Right cardiac atrium (tissue), 5 donors: ENCODE measurements at places on chromosomes 2 and 18.

DNA sequence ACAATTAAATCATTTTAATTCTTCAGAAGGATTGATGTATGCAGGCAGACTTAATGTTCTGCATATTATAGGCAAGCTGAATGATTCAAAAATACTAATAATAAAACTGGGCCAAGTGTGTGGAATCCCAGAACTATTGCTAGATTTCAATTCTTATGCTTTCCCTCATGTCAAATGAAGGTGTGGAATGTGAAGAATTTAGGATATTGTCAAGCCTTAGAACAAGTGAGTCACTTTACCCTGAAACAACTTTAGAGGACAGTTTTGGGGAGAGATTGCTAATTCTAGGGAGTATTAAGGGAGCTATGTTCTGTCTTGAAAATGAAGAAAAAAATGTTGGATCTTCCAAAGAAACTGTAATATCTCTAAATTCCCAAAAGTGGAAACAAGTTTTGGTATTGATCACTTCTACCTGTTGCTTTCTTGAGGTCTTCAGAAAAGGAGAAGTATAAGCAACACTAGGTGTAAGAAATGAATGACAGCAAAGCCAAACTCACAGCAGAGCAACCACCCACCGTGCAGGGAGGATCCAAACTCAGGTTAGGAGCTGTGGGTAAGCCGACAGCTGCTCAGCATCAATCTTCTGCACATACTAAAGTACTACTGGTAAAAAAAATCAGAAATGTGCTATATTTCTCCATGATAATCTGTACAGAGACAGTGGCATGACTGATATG lies 818.1 kb downstream of the SLC4A3 start:
- no peak for DNase-seq

GRCh38 chr18:33304277-33304676 lies 136.2 kb downstream of the CCDC178 start:
- DNase-seq, result no peak

- no peak for DNase-seq
These were observed 250.3 kb downstream of the NRXN1 start for GRCh38 chr2:50781646-50782045.

DNA sequence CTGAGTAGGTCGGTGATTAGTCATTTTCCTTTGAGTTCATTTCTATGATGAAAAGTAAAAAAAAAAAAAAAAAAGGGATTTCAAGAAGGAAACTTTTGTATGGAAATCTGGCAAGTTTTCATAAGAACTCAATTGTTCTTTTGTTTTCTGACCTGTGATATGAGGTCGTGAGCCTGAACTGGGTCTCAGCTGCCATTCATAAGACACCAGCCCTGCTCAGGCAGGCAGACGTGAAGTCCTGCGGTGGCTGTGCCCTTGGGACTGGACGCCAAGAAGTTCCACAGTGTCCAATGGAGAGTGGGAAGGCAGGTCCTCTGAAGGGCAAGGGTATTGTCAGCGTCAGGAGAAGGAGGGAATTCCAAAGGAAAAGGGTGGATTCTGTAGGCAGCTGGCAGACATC lies 183.9 kb downstream of the NCK2 start:
- no peak for DNase-seq

- DNase-seq, result no peak
These were observed 140.0 kb upstream of the ALPP start for GRCh38 chr2:232238596-232238995.

GRCh38 chr2:48633143-48633542 lies 15.5 kb downstream of the GTF2A1L start:
- DNase-seq, result no peak

GRCh38 chr2:88355486-88355885 lies 97.0 kb downstream of the FOXI3 start:
- DNase-seq, result no peak

- no peak for DNase-seq
These were observed 12.4 kb downstream of the UGGT1 start for GRCh38 chr2:128103407-128103806.

- DNase-seq, result no peak
These were observed 111.0 kb downstream of the B3GNT2 start for GRCh38 chr2:62306751-62307468.

DNA sequence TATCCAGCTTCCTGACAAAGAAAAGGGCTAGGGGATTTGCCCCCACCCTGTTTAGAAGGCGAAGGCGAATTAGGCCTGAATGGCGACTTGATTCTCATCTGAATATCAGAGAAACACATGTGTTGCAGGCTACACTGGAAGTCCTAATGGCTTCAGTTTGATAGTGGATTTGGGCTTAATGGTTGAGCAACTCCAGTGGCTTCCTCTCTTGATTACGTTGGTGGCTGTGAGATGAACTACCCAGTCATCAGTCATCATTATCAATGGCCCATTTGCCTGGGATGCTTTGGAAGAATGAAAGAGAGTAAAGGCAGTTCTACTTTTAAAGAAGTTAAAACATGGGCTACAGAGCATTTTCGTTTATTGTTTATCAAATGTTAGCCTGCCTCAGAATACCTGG lies 60.9 kb upstream of the IL1R1 start:
- no peak for DNase-seq

- DNase-seq, result no peak
These were observed 2.6 kb upstream of the RNF149 start for GRCh38 chr2:101310834-101311695.

DNA sequence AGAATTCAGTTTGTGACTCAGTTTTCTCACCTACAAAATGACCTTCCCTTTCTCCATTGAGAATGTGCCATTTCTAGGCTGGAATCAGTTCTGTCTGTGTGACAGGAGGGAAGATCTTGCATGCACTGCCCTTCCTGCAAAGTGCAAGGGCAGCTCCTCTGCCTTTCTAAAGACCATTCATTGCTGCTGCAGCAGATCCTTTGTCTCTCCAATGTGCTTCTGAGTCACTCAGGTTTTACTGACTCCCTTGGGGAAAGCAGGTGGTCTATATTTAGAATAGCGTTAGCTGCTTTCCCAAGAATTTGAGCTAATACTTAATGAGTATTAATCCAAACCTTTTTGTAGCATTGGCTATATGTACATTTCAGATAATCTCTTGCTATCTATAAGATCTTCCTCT lies 62.5 kb downstream of the DAW1 start:
- no peak for DNase-seq

GRCh38 chr2:128597121-128597762 lies 278.6 kb upstream of the HS6ST1 start:
- no peak for DNase-seq

GRCh38 chr18:77894060-77894459 lies 644.4 kb downstream of the GALR1 start:
- DNase-seq, result no peak

GRCh38 chr2:48929571-48930301 lies 174.2 kb upstream of the LHCGR start:
- no peak for DNase-seq

DNA sequence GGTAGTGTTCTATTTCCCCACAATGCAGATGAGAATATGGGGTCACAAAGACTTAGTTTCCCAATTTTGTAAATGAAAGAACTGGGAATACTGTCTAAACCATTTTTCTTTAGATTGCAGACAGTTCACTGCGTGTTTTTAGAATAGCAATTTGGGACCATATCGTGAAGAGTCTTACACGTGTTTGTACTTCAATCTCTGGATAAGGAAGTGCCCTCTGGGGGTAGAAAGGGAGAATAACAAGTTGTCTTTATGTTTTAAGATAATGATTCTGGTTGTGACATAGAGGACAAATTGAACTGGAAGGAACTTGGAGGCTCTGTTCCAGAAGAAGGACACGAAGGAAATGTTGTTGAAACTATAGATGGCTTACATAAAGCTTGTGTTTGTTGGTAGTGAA lies 457.7 kb downstream of the CBLN2 start:
- no peak for DNase-seq

GRCh38 chr2:184783576-184783975 lies 185.2 kb downstream of the ZNF804A start:
- DNase-seq, result no peak

DNA sequence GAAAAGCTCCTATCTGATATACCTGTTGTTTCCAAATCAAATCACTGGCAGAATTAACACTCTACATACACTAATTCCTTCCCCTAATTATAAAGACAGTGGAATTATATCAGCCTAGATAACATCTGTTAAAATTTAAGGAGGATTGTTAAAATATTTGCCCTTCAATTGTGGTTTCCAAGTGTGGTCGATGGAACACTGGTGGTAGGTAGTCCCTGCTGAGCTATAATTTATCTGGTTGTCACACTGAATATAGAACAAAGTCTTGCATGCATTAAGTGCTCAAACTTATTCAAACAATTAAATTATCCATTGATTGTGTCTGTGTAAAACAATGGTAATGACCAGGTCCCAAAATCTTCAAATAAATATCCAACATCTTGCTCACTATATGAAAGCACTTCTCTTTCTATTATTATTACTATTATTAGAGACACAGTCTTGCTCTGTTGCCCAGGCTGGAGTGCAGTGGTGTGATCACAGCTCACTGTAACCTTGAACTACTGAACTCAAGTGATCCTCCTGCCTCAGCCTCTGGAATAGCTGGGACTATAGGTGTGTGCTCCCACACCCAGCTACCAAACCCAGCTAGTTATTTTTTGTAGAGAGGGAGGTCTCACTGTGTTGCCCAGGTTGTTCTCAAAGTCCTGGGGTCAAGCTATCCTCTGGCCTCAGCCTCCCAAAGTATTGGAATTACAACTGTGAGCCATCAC lies 12.0 kb downstream of the CDH2 start:
- no peak for DNase-seq

GRCh38 chr18:28115149-28115550 lies 61.8 kb downstream of the CDH2 start:
- no peak for DNase-seq

DNA sequence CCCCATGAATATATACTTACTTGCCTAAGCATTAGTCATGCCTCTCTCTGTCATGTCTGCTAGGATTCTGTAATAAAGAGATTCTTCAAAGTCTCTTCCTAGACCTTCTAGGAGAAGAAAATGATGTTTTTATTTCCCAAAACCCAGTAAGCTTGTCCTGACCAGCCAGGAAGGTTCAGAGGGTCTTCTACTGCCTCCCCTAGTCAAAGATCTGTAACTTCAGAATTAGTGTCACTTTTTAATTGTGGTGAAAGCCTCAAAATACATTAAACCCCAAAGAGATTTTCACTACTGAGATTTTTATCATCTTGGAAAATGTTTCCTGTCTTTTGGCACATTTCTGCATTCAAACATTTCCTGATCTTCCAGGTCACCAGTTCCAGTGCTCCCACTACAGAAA lies 232.9 kb upstream of the STK17B start:
- DNase-seq, result no peak

- no peak for DNase-seq
These were observed 287.7 kb upstream of the GCFC2 start for GRCh38 chr2:75998451-75998850.
